ENCODE measurements at places on chromosomes 6 and 20.

DNA sequence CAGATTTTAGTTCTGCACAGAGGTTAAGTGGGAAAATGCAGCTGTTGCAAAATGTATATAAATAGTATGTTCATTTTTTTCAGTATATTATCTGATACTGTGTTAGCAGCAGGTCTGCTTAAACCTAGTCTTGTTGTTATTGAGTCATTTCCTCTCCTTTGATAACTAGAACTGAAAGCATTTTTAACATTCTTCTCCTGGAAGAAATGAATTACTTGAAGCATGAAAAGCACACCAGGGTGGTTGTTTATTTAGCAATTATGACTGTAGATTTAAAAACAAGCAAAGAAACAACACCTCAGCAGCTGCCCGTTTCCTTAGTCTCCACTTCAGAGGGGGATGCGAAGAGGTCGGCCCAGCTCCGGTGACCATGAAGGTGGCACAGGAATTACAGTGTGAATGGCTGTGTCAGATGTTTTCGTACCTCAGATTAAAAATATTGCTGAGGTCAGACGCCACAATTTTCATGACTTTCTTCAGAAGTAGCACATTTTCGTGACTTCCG, 53.5 kb downstream of the GOPC start:
- no peak for DNase-seq

GRCh38 chr6:15500078-15500740, 162.6 kb downstream of the DTNBP1 start:
- no peak for DNase-seq

- no peak for DNase-seq
Measured at GRCh38 chr6:35426074-35426473, 26.1 kb upstream of the FANCE start.

GRCh38 chr20:39049684-39050554, 87.8 kb downstream of the DHX35 start:
- peak; percentile 55 for DNase-seq

DNA sequence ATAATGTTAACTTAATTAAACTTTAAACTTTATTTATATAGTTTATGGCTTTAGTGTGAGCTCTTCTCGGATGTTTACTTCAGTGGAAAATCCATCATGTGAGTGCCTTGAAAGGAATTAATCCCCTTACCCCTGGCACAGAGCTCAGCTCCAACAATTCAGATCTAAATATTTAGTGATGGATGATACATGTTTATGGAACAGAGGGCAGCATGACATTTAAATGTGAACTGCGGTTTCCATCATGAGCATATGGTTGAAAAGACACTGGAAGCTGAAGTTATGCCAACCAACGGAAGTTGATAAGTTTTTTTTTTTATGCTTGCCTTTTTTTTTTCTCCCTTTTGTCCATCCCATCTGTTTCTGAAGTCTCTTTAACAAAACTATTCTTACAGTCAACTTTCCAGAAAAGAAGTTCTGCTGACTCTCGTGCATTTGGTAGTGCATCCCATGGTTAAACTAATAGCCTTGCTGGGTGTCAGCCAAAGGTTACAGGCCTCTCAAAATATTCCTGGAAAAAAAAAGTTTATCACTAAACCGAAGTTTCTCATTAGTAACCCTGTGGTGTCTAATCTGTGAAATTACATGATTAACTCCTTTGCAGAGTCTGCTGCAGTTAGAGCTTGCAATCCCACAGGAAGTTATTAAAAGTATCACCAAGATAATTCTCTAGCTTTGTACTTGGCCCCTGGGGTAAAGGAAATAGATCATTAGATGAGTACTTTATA, 243.9 kb upstream of the TCF21 start:
- DNase-seq = no peak

DNA sequence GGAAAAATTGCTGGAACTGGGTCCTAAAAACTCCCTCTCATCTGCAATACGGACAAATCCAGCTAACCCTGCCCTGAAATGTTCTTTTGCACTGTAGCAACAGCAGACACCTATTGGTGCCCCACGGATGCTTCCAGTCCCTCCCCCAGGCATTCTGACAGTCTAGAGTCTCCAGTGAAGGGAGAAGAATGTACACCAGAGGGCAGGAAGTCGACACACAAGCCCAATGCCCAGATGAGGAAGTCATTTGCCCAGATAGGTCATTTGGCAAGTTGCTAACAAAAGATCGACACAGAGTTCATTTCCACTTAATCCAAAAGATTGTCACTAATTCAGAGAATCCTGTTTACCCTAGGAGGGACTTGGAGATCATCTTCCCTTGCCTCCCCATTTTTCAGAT, 293.0 kb upstream of the PRDM1 start:
- DNase-seq = peak; percentile 83

GRCh38 chr6:41093729-41094128, 21.0 kb downstream of the NFYA start:
- no peak for DNase-seq

DNA sequence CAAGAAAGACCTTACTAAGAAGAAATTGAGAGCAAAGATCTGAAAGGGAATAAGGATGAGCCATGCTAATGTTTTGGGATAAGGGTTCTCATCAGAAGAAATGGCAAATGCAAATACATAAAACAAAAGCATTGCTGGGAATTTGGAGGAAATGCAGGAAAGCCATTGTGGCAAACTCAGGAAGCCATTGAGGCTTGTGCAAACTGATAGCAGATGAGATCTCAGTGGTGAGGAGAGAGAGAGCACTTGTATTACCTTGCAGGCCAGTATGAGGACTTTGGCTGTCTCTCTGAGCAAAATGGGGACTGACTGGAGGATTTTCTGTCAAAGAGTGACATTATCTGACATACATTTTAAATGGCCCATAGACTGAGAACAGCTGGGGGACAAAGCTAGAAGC, 103.0 kb downstream of the ADGRB3 start:
- no peak for DNase-seq

- no peak for DNase-seq
Measured at GRCh38 chr6:119307056-119307455, 42.5 kb downstream of the MAN1A1 start.
